ENCODE measurements at places on chromosomes 5 and 9.
A peak's percentile ranks its signal among the peaks of the same experiment; 100 is the strongest.

DNA sequence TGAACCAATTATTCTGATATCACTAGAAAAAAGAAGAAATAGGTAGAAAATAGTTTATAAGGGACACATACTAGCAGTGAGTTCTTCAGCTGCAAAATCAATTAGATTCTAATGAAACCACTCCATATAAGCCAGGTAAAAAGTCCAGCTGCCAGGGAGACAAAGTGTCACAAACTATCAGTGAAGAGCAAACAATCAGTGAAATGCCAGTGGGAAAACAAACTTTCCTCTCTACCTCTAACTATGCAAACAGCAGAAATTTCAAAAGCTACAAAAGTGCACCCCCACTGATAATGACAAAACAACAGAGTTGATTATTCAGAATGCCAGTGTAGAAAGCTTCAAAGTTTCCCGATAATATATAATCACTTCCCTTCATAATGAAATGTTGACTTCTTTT, 637.2 kb upstream of the ITGA1 start:
- DNase-seq: no peak

GRCh38 chr5:134538296-134538695, 12.8 kb downstream of the JADE2 start:
- DNase-seq: no peak

DNA sequence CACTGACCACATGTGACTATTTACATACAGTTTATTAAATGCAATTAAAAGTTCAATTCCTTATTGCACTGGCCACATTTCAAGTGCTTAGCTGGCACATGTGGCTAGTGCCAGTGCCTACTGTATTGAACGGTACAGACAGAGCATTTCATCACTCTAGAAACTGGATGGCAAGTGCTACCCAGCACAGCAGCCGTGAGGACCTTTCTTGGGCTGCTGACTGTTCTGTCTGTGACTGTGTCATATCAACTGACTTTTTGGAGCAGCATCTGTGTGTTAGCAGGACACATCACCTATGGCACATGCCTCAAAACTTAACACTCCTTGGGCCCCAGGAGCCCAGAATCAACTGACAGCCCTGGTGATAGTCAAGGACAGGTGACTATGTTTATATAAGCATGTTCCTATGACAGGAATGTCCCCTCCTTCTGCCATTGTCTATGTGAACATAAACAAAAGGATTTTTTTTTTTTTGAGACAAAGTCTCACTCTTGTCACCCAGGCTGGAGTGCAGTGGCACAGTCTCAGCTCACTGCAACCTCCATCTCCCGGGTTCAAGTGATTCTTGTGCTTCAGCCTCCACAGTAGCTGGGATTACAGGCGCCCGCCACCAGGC, 8.9 kb downstream of the IRF1 start:
- DNase-seq: no peak

DNA sequence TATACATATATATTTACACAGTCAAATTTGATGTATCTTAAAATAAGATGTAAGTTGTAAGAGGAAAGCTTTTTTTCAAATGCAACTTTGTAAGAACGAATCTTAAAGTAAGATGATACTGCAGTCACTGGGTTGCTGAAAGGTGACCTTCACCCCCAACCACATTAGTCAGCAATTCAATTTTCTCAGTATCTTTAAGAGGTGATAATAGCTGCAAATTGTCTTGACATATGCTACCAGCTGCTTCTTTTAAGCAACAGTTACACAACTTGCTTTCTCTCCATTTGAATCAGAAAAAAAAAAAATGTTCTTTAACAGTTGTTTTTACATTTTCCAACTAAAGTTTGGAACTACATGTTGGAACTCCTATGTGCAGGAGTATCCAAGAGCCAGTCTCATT, 246.6 kb upstream of the CCNG1 start:
- no peak for DNase-seq

DNA sequence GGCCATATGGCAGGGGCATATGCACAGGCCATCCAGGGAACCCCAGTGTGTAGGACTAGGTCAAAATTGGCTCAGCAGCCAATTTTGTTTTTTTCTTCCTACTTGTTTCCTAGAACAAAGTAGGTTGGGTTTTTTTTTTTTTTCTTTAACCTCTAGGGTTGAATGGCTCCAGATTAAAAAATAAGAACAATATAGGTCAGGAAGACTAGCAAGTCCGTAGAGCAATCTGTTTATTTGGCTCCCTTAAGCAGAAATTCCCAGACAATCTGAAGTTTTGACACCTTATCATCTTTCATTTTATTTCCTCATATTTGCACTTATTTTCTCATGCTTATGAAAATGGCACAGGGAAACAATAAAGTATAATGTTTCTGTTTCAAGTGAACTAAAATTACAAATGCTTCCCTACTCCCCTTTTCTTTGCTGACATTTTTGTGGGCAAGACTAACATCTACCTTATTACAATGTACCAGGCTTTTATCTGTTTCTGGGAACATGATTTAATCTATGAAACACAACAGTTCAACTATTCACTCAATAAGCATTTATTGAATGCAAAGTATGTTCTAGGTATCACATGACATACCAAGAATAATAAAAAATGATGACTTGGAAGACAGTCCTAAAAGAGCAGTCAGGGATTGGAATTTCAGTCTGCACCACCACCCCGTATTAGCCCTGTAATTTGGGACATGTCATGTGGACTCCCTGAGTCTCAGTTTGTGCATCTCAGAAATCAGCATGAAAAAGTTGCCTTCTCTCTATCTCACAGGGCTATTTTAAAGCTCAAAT, 30.5 kb downstream of the TLR4 start:
- DNase-seq: no peak

DNA sequence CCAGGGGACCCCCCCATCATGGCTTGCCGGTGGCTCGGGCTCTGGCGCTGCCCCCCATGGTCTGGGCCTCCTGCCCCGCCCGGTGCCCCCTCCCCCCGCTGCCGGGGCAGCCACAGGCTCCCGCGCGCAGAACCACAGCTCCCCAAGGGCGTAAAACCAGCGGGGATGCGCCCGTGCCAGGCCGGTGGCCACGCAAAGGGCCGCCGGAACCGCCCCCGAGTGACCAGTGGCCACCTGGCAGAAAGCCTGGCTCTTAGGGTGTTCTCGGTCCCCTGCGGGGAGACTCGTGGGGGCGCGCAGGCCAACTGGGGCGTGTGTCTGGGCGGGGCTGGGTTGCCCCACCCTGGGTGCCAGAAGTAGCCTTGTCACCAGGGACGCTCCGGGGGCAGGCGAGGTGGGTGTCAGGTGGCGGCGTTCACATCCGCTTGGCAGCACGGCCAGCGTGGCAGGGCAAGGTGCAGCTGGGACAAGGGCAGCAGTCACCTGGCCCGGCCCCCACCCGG, 515 bp upstream of the AGPAT2 start:
- no peak for DNase-seq

DNA sequence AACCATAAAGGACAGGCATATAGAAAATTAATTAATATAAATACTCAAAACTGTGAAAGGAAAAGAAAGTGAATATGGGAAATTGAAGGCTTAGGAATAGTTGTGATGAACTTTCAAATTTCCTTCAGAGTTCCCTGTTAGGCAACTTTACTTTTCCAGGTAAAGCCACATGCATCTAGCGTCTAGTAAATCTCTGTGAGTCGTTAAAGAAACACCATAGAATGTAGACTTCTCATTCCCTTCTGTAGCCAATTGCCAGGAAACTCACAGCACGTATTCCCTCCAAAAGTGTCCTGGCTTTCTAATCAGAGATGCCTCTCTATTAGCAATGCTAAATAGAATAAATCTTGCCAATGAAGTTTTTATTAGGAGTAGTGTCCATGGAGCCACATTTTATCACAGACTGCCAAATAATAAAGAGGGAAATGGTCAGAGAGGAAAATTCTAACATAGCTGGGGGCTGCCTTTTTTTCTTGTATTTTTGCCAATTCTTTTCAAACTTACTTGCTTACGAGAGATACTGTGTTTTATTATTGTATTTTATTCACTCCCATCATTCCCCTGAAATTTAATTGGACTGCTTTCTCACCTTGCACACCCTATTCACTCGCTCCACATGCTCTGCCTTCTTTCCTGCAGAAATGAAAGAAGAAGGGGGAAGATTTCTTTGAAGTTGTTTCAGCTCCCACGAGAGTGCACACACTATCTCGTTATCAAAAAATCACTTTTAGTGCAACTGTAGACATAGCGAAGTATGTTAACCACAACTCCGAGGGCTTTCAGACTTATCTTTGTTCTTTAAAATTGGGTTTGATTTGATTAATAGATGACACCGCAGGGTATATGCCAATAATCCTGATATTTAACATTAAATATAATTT, 439.0 kb downstream of the CSNK1G3 start:
- no peak for DNase-seq

GRCh38 chr9:6086006-6086655, 70.7 kb upstream of the RANBP6 start:
- no peak for DNase-seq

GRCh38 chr9:112180387-112180881, 5.3 kb upstream of the SUSD1 start:
- no peak for DNase-seq

- no peak for DNase-seq
Observed at GRCh38 chr9:132694144-132694543, 23.9 kb downstream of the GTF3C4 start.

DNA sequence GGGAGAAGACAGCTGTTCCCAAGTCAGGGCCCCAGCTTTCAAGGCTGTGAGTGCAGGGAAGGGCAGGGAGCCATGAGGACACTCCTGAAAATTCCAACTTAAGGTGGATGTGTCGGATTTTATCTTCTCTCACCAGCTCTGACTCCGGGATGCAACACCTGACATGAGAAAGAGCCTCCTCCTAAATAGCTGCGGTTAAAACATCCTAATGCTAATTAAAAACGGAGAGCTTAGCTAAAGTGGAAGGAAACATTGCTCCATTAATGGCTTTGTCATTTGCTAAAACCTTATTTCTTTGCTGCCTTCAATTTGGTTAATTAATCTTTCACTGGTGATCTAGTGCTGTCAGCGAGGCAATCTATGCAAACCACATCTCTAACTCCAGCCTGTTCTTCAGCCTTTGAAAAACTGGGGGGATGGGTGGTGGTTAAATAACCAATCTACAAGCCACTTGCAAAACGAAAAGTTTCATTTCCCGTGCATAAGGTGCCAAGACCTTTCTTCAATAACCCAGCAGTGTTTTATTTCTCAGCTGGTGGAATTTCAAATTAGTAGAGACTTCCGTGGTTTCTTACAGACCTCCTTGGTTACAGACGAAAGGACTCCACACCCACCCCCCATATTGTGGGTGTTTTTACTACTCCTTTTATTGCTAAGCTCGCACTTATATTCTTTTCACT, 379.6 kb downstream of the MLLT3 start:
- no peak for DNase-seq

DNA sequence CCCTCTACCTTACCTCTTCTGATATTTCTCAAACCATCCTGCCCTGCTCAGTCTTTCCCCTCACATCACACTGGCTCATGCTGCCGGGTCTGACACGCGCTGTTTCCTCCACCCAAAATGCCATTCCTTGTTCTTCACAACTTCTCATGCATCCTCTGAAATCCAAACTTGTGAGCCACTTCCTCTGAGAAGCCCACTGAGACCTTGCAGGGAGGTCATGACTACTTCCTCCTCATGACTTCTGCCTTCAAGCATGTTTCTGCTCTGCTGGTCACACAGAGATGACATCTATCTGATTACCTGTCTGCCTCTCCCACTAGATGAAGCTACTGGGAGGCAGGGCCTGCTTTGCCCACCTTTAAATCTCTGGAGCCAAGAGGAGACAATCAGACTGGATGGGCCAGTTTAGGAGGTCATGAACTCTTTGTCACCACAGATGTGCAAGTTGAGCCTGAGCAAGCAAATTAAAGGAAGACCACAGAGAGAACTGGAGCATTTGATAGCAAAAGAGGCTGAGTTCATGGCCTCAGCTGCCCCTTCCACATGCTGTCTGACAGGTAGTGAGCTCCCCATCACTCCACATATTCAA, 119.8 kb upstream of the TBC1D2 start:
- no peak for DNase-seq

DNA sequence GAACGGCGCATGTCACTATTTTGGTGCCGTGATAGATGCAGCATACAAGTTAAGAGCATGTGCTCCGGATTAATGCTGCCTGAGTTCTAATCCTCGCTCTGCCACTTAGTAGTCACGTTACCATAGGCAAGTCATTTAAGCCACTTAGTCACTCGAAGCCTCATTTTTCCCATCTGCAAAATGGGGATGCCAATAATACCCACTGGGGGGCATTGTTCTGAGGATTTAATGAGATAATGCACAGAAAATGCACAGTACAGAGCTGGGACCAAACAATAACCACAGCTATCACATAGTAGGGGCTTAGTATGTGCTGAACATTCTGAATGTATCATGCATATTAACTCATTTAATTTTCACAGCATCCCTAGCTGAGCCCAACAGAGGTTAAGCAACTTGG, 9.1 kb downstream of the NIPAL4 start:
- no peak for DNase-seq

DNA sequence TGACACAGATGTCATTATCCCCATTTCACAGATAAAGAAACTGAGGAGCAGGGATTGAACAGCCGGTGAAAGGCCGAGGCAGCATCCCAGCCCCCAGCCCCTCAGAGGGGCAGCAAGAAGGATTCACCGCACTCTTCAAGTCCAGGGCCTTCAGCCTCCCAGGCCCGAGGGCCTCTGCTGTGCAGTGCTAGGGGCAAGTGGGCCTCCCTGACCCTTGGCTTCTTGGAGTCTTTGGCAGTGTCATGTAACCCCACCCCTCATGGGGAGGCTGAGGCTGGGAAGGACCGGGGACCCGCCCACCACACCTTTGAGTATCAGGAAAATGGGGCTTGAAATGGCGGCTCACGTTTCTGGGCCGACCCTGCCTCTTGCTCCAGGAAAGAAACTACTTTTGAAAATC, 28.7 kb upstream of the RXRA start:
- no peak for DNase-seq

- DNase-seq: peak; percentile 11
Observed at GRCh38 chr9:14769230-14769571, 46.7 kb upstream of the CER1 start.

DNA sequence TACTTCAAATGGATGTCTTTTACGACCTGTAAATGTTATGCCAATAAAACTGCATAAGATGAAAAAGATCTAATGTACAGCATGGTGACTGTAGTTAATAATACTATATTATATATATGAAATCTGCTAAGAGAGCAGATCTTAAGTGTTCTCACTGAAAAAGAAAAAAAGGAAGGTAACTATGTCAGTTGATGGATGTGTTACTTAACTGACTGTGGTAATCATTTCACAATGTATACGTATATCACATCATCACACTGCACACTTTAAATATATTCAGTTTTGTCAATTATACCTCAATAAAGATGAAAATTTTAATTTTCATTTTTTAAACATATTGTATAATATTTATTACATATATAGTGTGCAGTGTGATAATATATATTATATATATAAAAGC, 31.9 kb downstream of the THBS4 start:
- no peak for DNase-seq

Measured in Calu3 (cell line).